GM10248 (cell line): ENCODE measurements at places on chromosomes 16 and 17.

DNA sequence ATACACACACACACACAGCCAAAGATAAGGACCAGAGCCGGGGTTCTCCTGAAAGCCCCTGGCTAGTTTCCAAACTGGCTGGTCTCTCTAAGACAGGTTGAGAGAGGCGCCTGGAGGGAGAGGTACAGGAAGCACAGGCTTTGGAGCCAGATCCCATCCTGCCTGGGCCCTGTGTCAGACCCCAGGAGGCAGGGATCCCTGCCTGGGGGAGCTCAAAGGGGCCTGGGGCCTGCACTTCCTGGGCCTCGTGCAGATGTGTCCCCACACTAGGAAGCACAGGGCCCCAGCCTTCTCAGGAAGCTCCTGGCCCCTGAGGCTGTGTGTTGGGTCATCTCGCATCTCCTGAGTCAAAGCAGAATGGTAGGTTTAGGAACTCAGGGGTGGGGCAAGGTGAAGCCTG is 16.0 kb downstream of the SLC5A10 start:
- no peak for DNase-seq

- DNase-seq = peak; percentile 87
Observed at GRCh38 chr17:80035937-80036714, at the start of gene CCDC40. Gene CCDC40 (plus strand): TSS chr17:80036642. CDS start chr17:80036663, 21 bp downstream.

DNA sequence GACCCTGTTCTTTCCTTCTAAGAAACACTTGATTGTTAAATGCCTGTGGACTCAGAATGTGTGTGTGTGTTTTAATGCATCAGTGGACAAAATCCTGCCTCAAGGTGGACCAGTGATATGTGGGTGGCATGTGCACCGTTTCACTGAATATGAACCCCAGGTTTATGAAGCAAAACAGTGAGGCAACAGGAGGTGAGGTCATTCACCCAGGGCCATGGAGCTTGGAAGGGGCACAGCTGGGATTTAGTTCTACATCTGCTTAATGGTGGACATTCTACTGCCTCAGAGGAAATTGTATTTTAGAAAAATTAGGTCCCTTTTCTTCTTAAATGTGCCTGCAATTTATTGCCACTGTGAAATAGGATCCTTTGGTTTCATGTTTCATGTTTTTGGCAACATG is 549.5 kb upstream of the EEF2KMT start:
- no peak for DNase-seq

GRCh38 chr16:11624636-11625607 is 38.2 kb upstream of the LITAF start:
- no peak for DNase-seq

DNA sequence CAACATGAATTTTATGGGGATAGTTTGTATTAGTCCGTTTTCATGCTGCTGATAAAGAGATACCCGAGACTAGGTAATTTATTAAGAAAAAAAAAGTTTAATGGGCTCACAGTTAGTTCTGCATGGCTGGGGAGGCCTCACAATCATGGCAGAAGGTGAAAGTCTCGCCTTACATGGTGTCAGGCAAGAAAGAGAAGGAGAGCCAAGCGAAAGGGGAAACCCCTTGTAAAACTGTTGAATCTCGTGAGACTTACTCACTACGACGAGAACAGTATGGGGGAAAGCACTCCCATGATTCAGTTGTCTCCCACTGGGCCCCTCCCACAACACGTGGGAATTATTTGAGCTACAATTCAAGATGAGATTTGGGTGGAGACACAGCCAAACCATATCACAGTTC is 181.5 kb downstream of the PRKCA start:
- DNase-seq = no peak

GRCh38 chr16:82761858-82762257 is 135.1 kb downstream of the CDH13 start:
- no peak for DNase-seq

DNA sequence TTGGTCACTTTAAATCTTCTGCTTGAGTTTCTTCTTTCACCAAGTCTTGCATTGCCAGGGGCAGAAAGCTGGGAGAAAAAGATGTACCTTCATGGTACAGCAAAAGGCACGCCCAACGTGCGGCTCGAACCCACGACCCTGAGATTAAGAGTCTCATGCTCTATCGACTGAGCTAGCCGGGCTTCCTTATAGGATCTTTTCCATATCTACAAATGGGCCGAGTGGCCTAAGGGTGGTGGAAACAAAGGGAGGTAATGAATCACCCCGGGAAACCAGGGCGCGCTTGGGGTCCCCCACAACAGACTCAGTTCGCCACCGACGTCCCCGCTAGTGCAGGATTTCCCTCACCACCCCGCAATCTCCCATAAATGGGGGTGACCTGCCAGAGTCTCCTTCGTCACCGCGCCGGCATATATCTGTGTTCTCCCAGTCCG is 7.5 kb upstream of the OR1F1 start:
- no peak for DNase-seq

- DNase-seq = no peak
Observed at GRCh38 chr16:54493594-54493993, 207.0 kb upstream of the IRX3 start.

GRCh38 chr16:535446-536405 is 8.2 kb downstream of the CAPN15 start:
- no peak for DNase-seq
